Fibroblast of skin of left quadriceps (primary cell): ENCODE measurements at places on chromosomes 12 and 14.

DNA sequence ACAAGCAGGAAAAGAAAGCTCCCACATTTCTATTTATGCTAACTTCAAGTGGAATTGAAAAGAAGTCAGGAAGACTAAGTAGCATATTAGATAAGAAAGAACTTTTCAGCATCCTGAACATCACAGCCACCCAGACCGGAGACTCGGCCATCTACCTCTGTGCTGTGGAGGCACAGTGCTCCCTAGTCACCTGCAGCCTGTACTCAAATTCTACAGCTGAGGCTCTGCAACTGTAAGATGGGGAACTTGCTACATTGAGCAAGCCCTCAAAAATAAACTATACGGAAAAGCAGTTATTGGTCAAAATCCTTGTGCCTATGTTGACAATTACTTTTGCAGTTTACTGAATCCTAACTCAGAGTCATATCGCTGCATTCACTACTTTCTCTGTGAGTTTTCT, 361.9 kb downstream of the DAD1 start:
- no peak for DNase-seq

DNA sequence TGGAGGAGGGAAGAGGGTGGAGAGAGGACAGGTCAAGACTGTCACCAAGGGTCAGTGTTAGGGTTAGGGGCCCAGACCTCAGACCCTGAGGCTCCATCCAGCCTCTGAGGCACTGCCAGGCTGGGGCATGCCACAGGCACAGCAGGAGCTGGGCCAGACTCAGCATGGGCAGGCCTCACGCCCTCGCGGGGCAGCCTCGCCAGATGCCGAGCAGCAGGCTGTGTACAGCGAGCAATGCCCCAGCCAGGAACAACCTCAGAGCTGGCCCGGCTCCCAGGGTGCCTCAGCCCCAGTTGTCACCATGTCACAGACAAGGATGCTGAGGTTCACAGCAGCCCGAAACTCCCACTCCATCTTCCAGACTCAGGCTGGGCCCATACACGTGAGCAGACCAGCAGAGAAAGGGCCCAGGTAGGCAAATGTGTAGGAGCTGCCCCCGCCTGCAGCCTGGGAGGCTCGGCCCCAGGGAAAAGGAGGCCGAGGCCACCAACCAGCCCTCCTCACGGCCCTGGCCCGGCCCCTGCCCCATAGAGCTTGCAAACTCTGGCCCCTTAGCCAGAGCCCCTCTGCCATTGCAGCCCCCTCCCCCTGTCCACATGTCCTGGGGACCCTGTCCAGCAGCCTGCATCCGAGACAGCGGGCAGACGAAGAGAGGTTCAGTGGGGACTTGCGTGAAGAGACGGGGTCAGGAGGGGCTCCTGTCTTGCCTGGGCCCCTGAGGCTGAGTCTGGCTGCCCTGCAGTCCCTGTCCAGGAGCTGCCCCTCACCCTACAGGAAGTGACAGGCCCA, 7.5 kb downstream of the C14orf180 start:
- DNase-seq: no peak

GRCh38 chr12:97595936-97596335, 133.3 kb downstream of the RMST start:
- DNase-seq: no peak

- DNase-seq: no peak
Measured at GRCh38 chr14:53890611-53891101, 66.0 kb downstream of the BMP4 start.

GRCh38 chr12:115375186-115375991, 691.4 kb upstream of the TBX3 start:
- peak; percentile 48 for DNase-seq

- no peak for DNase-seq
Measured at GRCh38 chr12:12812174-12812573, 972 bp upstream of the DDX47 start.

DNA sequence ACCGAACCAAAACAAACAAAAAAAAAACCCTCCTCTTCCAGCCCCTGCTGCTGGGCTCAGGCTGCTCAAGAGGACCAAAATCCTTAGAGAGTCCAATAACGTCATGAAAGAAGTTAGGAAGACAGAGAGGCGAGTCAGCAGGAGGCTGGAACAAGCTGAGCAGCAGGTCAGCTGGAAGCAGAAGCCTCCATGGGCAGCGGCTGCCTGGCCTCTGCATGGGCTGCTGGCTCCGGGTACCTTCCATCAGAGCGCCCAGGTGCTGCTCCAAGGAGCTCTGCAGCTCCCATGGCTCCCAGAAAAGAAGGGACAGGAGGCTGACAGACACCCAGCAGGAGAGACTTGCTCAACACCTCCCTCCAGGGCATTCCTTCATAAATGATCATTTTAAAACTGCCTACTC, 3.2 kb upstream of the KRT2 start:
- DNase-seq: no peak

GRCh38 chr14:105180592-105181548, at the start of gene NUDT14:
NUDT14 (minus strand) TSS chr14:105181312; CDS start chr14:105181209, 103 bp downstream.
- DNase-seq: no peak

GRCh38 chr12:54197431-54197909, 8.7 kb upstream of the SMUG1 start:
- peak; percentile 29 for DNase-seq

- no peak for DNase-seq
Measured at GRCh38 chr12:31768046-31768445, 39.2 kb upstream of the AMN1 start.

DNA sequence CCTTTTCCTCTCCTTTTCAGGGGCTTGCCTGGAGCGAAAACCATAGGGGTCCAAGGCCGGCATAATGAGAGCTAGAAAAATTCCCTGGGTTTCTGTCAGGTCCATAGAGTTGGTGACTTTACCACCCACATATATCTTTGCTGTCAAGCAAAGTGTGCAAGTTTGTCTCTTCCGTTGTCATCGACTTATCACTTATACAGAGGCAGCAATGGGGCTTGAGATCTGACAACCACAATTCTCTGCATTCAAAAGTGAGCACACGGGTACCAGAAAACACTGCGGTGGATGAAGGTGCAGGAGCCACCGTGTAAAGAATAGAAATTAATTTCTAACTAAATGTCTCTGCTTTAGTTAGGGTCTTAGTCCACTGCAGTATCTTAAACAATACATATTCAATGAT, 162.3 kb downstream of the DAD1 start:
- DNase-seq: no peak

GRCh38 chr14:56170877-56171422, 52.7 kb downstream of the PELI2 start:
- no peak for DNase-seq
